ENCODE measurements at places on chromosomes 16 and 17.

GRCh38 chr17:61130330-61130729 lies 269.3 kb upstream of the TBX2 start:
- no peak for DNase-seq
- no peak overlapping the region for H3K27ac ChIP-seq
- H3K36me3 ChIP-seq, result no peaks in the 10 kb centered on the region
- H3K4me3 ChIP-seq, result no peak overlapping the region
- no peaks in the 10 kb centered on the region for H3K4me1 ChIP-seq

DNA sequence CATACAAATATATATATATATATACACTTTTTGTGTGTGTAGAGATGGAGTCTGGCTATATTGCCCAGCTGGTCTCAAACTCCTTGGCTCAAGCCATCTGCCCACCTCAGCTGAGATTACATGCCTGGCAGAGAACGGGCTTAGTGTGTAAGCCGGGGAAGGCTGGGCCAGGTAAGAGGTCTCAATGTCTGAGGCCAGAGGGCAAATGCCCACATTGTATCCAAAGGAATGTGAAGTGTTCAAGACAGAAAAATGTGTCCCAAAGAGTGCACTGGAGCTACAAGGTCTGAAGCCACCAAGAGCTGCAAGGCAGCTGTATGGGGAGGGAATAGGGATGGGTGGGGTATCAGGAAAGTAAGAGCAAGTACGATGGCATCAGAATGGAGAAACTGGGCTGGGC lies 8.8 kb downstream of the CD2BP2 start:
- H3K36me3 ChIP-seq, result peaks cover 5% of the 10 kb centered on the region
- no peak for DNase-seq
- no peak overlapping the region for H3K27ac ChIP-seq

DNA sequence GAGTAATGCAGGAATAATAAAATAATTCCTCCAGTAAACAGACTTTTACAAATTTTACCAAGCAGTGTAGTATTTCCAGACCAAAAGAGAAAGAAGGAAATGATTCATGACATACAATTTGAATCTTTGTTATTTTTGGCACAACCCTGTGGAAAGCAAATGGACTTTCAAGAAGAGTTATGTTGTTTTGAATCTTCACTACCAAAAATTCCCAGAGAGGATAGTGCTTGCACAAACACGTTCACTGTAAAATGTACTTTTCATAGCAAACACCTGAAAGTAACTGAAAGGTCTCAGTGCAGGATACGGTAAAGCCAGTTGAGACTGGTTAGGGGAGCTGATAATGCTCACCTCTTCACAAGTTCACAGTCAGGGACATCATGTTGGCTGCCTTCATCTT lies 107.1 kb downstream of the USP22 start:
- H3K36me3 ChIP-seq, result no peaks in the 10 kb centered on the region
- no peak for DNase-seq
- peaks cover 5% of the 10 kb centered on the region for H3K27me3 ChIP-seq
- no peak overlapping the region for H3K27ac ChIP-seq

DNA sequence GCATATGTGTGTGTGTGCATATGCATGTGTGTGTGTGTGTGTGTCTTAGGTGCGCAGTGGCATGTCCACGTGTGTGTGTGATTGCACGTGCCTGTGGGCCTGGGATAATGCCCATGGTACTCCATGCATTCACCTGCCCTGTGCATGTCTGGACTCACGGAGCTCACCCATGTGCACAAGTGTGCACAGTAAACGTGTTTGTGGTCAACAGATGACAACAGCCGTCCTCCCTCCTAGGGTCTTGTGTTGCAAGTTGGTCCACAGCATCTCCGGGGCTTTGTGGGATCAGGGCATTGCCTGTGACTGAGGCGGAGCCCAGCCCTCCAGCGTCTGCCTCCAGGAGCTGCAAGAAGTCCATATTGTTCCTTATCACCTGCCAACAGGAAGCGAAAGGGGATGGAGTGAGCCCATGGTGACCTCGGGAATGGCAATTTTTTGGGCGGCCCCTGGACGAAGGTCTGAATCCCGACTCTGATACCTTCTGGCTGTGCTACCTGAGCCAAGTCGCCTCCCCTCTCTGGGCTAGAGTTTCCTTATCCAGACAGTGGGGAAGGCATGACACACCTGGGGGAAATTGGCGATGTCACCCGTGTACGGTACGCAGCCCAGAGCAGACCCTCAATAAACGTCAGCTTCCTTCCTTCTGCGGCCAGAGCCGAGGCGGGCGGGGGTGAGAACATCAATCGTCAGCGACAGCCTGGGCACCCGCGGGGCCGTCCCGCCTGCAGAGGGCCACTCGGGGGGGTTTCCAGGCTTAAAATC lies 47.6 kb downstream of the IL21R start:
- peaks cover 88% of the 10 kb centered on the region for H3K4me1 ChIP-seq
- peaks cover 35% of the 10 kb centered on the region for H3K36me3 ChIP-seq
- peak overlapping the region; percentile 93 for H3K27ac ChIP-seq
- peak overlapping the region; percentile 87 for H3K4me3 ChIP-seq

- no peaks in the 10 kb centered on the region for H3K36me3 ChIP-seq
- no peak overlapping the region for H3K27ac ChIP-seq
- H3K27me3 ChIP-seq, result peaks cover 8% of the 10 kb centered on the region
- H3K4me1 ChIP-seq, result no peaks in the 10 kb centered on the region
Observed at GRCh38 chr16:9437115-9437514, 345.7 kb downstream of the HAPSTR1 start.

DNA sequence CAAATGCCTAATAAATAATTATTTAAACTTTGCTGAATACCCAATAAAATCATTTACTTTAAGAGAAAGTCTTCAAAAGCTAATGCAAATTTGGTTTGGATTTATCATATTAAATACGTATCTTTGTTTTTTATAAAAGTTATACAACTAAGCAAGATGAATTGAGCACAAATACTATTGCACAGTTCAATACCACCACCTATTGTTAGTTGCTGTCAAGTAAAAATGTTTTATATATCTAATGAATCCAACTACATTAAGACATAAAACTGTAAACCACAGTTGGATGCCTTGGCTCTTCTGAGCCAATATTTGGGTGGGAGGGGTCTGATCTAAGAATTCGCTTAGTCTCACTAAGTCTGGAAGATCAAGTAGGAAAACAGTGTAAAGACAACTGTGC lies 7.7 kb downstream of the FBXL20 start:
- no peaks in the 10 kb centered on the region for H3K27me3 ChIP-seq
- no peaks in the 10 kb centered on the region for H3K36me3 ChIP-seq
- DNase-seq, result no peak
- H3K27ac ChIP-seq, result no peak overlapping the region
- peaks cover 5% of the 10 kb centered on the region for H3K4me1 ChIP-seq

- H3K36me3 ChIP-seq, result no peaks in the 10 kb centered on the region
- no peak overlapping the region for H3K4me3 ChIP-seq
- no peak overlapping the region for H3K27ac ChIP-seq
Observed at GRCh38 chr16:19701091-19701490, 16.9 kb downstream of the KNOP1 start.

- no peaks in the 10 kb centered on the region for H3K36me3 ChIP-seq
- peak; percentile 40 for DNase-seq
- H3K4me3 ChIP-seq, result no peak overlapping the region
- H3K27ac ChIP-seq, result no peak overlapping the region
- no peaks in the 10 kb centered on the region for H3K27me3 ChIP-seq
Observed at GRCh38 chr17:1126250-1126797, 53.5 kb downstream of the ABR start.

DNA sequence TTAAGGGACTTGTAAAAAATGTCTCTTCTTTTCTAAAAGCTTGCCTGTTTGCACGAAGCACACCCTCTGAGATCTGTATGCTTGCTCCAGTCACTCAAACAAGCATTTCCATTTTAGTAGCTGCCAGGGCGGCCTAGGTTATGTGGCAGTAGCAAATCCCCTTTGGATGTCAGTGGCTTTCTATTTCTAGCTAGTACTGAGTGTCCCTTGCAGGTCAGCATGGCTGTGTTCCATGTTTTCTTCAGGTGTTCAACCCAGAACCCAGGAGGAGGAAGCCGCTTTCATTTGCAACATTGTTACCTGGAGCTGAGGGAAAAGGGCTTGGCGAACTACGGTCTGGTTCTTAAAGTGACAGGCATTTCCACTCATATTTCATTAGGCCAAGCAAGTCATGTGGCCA lies 36.4 kb downstream of the FOXL1 start:
- DNase-seq, result no peak
- no peaks in the 10 kb centered on the region for H3K4me1 ChIP-seq
- H3K4me3 ChIP-seq, result no peak overlapping the region
- H3K36me3 ChIP-seq, result no peaks in the 10 kb centered on the region
- no peak overlapping the region for H3K27ac ChIP-seq

DNA sequence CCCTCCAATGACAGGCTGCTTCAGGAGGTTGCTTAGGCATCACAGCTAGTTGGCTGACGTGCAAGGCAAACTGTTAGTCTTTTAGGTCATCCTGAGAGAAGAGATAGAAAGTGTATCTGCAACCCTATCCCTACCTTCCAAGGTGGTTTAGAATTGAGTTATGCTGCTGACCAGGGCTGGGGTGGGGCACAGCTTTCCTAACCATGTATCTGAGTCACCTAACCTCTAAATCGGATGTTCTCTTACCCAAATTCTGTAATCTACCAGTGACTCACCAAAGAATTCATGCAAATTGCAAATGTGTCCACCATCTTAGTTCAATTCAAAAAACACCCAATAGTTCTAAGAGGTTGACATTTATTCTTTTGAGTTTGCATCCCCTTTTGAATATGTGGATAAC lies 107.2 kb upstream of the DYNLRB2 start:
- H3K4me1 ChIP-seq, result no peaks in the 10 kb centered on the region
- no peak for DNase-seq
- H3K4me3 ChIP-seq, result no peak overlapping the region
- H3K27me3 ChIP-seq, result peaks cover 20% of the 10 kb centered on the region

GRCh38 chr17:75602644-75603043 lies 15.0 kb downstream of the MYO15B start:
- H3K36me3 ChIP-seq, result no peaks in the 10 kb centered on the region
- no peak for DNase-seq
- peaks cover 6% of the 10 kb centered on the region for H3K4me1 ChIP-seq
- no peak overlapping the region for H3K4me3 ChIP-seq
- H3K27ac ChIP-seq, result no peak overlapping the region
- H3K27me3 ChIP-seq, result no peaks in the 10 kb centered on the region

DNA sequence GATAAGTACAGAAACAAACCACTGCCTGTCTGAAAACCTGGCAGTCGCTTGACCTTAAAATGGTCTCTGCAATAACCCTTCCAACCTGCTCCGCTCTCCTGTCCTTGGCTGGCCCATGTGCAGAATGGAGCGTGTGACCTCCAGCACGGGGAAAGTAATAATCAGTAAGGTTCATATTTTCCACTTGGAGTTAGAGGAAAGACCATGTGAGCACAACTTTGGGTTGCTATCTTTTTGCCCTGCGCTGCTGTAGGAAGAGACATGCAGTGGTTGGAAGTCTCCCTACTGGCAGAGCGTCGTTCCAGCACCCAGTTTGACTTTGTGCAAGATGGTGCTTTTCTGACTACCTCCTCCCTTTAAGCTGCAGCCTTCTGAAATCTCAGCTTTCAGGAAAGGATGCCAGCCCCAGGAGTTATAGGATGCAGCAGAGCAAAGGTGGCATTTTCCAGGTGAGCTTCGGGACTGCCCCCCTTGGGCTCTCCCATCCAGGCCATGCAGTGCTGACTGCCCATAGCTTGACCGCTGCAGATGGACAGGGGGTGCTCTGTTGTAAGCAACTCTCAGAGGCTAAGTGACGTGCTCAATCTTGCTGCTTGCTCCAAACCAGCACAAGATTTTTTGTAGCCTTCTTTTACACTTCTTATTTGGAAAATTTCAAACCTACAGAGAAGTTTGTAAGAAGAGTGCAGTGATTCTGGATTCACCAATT lies 110.7 kb upstream of the NOL11 start:
- H3K27me3 ChIP-seq, result no peaks in the 10 kb centered on the region
- peak overlapping the region; percentile 9 for H3K27ac ChIP-seq
- H3K36me3 ChIP-seq, result no peaks in the 10 kb centered on the region
- no peak for DNase-seq
- H3K4me1 ChIP-seq, result peaks cover 10% of the 10 kb centered on the region
- no peak overlapping the region for H3K4me3 ChIP-seq

- DNase-seq, result no peak
- H3K4me3 ChIP-seq, result no peak overlapping the region
- no peak overlapping the region for H3K27ac ChIP-seq
- peaks cover 5% of the 10 kb centered on the region for H3K27me3 ChIP-seq
Observed at GRCh38 chr17:79511471-79511870, 99.4 kb downstream of the RBFOX3 start.

- no peak overlapping the region for H3K27ac ChIP-seq
- no peaks in the 10 kb centered on the region for H3K27me3 ChIP-seq
- H3K4me1 ChIP-seq, result peaks cover 9% of the 10 kb centered on the region
- H3K36me3 ChIP-seq, result peaks cover 32% of the 10 kb centered on the region
- no peak for DNase-seq
- no peak overlapping the region for H3K4me3 ChIP-seq
Observed at GRCh38 chr17:77213778-77214132, 73.0 kb downstream of the SEC14L1 start.

DNA sequence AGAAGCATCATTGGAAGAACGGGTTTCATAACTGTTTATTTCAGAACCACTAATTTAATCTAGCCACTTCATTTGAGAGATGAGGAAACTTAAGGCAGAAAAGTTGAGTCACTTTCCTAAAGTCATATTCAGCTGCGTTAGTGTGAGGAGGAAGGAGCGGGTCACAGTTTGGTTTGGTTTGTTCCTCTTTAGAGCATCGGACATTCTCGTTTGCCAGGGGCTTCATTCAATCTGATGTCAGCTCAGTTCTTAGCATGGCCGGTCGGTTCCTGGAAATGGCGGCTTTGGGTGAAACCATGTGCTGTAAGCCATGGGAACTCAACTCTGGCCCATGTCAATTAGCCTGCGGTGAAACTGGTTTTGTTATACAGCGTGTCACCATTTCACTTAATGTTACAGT lies 186.5 kb downstream of the LGALS9B start:
- H3K36me3 ChIP-seq, result no peaks in the 10 kb centered on the region
- no peak overlapping the region for H3K4me3 ChIP-seq
- no peak for DNase-seq
- H3K4me1 ChIP-seq, result peaks cover 4% of the 10 kb centered on the region

- no peak for DNase-seq
- H3K27me3 ChIP-seq, result no peaks in the 10 kb centered on the region
- H3K36me3 ChIP-seq, result peaks cover 9% of the 10 kb centered on the region
Observed at GRCh38 chr17:2214929-2215615, 88.5 kb downstream of the SMG6 start.

GRCh38 chr17:7883781-7884386 lies 4.7 kb upstream of the CHD3 start:
- H3K27me3 ChIP-seq, result no peaks in the 10 kb centered on the region
- H3K4me1 ChIP-seq, result no peaks in the 10 kb centered on the region
- peak overlapping the region; percentile 12 for H3K27ac ChIP-seq
- peak overlapping the region; percentile 69 for H3K4me3 ChIP-seq
- no peak for DNase-seq
